ENCODE measurements at places on chromosomes 7 and 10. TPM values are rescaled to one million over a fixed set of nuclear protein-coding genes. Genes with fewer than 3 reads are reported as not detected.

Gene NEURL1
- 0.87 TPM for total RNA-seq

Gene FKBP14
- 7.9 TPM for total RNA-seq

Gene ASB10
- not detected for total RNA-seq

Gene FRAT2
- 6.9 TPM for total RNA-seq

Gene NOS3
- 12.7 TPM for total RNA-seq

Gene PLXDC2
- not detected for total RNA-seq

Gene ZSCAN21
- total RNA-seq: 7.1 TPM

Gene FAM241B
- total RNA-seq: 9.0 TPM

Gene RBM48
- 22.3 TPM for total RNA-seq

Gene CRYGN
- 0.61 TPM for total RNA-seq

Gene SPDYE2
- not detected for total RNA-seq

Gene PON1
- total RNA-seq: not detected

Gene ZNF248
- total RNA-seq: 7.6 TPM

Gene MYL7
- total RNA-seq: not detected

Gene PTPN20
- 2.1 TPM for total RNA-seq

Gene RARRES2
- total RNA-seq: not detected

Gene PLOD3
- total RNA-seq: 53.5 TPM

Gene GIMAP4
- total RNA-seq: 336 TPM

Gene CTTNBP2
- total RNA-seq: not detected

Gene AOC1
- total RNA-seq: not detected

Gene HABP2
- not detected for total RNA-seq

Gene GPC2
- 7.0 TPM for total RNA-seq

Gene PRSS37
- not detected for total RNA-seq

Gene ABCA13
- total RNA-seq: not detected

Gene STAG3
- total RNA-seq: 54.2 TPM

Gene LRRC18
- total RNA-seq: not detected

Gene GTF2IRD1
- 1.7 TPM for total RNA-seq

Gene CALU
- 48.9 TPM for total RNA-seq

Gene RALA
- total RNA-seq: 32.7 TPM

Gene TMEM139
- 1.3 TPM for total RNA-seq

Gene UBN2
- total RNA-seq: 14.3 TPM

Gene CFAP58
- total RNA-seq: 1.3 TPM

Gene GRID2IP
- total RNA-seq: 0.21 TPM

Gene AIFM2
- 5.1 TPM for total RNA-seq

Gene CNNM1
- total RNA-seq: 2.2 TPM

Measured in activated naive CD4-positive, alpha-beta T cell treated with anti-CD3 and anti-CD28 coated beads, Interleukin-2, amount 50 U/mL, for 72 hours (primary cell).